ENCODE measurements at places on chromosomes 5 and 9.

GRCh38 chr9:25704800-25705199 lies 26.6 kb upstream of the TUSC1 start:
- no peak for DNase-seq

DNA sequence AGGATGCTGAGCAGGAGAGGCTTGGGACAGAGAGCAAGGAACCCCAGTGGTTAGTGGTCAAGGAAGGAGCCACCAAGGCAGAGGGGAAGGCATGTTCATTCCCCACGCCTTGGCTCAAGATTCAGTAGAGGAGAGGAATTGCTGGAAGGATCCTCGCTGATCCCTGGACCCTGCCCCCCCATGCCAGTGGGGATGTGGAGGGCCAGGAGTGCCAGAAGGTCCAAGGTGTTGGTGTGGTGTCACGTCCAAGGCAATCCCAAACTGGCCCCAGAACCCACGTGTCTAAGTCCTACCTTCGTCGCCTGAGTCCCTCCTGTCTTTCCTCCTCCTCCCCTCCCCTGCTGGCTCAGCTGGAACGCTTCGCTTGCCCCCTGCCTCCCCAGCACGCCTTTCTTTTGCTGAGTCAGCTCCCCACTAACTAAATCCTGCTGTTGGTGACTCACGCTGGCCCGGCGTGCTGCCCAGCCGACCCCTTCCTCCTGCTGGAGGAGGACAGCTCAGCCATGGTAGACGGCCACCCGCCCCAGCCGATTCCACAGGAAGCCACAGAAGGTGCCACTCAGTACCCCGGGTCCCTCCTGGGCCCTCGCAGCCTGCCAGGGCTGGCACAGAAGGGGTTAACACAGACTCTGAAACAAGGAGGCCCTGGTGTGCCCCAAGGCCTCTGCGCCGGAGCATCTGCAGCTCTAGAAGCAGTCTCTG lies 37.6 kb upstream of the ORM1 start:
- DNase-seq: peak; percentile 29

- no peak for DNase-seq
Measured at GRCh38 chr5:88470745-88471144, 202.1 kb upstream of the TMEM161B start.

DNA sequence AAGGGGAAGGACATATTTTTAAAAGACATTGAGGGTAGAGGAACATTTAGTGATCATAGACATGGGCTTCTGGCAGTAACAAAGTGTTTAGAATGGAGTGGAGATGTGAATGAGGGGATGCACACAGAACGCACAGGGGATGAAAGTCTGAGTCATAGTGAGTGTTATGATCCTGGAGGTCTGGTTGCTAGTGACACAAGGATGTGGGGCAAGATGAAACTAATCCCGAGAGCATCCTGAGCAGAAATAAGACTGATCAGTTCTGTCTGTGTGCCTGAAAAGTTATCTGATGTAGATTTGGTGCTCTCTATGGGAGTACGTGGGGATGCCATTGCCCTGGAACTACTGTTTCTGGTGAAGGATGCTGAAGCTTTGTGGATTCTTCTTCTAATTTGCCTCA lies 141.1 kb downstream of the CHSY3 start:
- no peak for DNase-seq

DNA sequence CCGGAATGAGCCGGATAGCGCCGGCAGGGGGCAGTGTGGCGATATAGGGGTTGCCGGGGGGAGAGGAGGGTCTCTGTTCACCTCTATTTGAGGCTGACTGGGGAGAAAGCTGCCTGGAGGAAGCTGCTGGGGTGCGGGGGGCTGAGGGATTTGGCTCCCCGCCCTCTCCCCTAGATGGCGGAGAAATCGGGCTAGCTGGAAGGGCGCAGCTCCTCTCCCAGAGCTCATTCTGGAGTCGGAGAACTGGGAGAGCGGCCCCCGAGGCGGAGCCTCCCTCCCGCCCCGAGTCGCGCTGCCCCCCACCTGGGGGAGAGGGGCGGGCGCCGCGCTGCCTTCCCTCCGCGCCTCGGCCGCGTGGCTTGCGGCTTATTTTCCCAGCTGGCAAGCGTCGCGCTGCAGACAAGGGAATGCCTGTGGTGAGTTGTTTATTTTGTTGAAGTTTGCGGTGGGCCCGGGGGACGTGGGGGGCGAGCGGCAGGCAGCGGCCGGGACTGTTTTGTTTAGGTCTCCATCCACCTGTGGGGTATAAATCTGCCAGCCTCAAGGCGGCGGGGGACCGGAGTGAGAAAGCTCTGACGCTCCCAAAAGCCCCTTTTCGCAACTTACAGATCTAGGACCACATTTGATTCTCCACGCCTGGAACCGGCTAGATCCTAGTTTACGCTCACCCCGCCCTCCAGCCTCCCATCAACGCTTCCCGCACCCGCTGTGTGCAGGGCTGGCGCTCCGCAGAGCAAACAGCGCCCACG lies 4.1 kb upstream of the RGMB start:
- no peak for DNase-seq

DNA sequence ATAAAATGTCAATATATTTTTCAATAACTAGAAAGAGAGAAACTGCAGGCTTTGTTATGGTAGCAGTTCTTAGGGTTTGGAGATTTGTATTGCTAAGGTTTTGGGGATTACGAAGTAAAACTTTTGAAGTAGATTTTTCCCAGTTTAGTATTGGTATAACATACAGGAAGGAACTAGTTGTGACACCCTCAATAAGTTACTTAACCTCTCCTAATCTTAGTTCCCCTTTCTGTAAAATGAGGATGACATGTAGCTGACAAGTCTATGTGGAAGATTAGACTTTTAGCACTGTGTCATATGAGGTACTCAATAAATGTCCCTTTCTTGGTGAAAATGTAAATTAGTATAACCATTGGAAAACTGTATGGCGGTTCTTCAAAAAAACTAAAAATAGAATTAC lies 73.4 kb upstream of the ATG10 start:
- no peak for DNase-seq

DNA sequence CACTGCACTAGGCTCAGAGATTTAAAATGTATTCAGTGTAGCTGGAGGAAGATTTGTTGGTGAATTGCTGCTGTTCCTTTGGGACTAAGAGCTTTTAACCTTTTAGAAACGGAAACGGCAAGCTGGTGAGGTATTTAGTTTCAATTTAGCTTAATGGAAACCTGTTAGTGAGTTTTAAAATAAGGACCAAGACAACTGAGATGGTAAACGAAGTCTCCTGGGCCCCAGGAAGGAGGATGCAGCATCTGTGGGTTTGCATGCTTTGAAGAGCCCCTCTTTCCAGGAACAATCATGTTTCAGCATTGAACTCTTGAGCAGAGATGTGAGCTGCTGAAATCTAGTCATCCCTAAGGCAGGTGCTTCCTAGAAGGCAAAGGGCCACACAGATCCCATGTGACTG lies 16.5 kb downstream of the DNAI1 start:
- no peak for DNase-seq

DNA sequence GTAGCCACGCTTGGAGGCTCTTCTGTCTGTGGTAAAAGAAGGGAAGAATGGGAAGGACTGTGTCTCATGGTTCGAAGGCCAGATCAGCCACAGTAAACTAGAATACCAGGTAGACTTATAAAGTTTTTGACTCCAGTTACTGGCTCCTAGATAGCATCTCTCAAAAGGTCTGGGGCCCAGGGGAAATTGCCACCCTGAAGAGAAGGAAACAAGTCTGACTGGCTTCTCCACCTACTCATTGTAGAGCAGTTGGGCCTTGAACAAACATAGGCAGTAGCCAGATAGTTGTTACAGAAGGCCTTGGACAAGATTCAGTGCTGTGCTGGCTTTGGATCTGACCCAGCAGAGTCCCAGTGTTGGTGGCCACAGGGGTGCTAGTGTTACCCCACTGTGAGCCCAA lies 890.4 kb downstream of the EFNA5 start:
- no peak for DNase-seq

GRCh38 chr5:5309645-5310044 lies 112.8 kb upstream of the ICE1 start:
- no peak for DNase-seq

GRCh38 chr9:122346478-122347347 lies 24.1 kb upstream of the PTGS1 start:
- DNase-seq: no peak

GRCh38 chr9:38278931-38279679 lies 113.4 kb upstream of the ALDH1B1 start:
- DNase-seq: no peak

DNA sequence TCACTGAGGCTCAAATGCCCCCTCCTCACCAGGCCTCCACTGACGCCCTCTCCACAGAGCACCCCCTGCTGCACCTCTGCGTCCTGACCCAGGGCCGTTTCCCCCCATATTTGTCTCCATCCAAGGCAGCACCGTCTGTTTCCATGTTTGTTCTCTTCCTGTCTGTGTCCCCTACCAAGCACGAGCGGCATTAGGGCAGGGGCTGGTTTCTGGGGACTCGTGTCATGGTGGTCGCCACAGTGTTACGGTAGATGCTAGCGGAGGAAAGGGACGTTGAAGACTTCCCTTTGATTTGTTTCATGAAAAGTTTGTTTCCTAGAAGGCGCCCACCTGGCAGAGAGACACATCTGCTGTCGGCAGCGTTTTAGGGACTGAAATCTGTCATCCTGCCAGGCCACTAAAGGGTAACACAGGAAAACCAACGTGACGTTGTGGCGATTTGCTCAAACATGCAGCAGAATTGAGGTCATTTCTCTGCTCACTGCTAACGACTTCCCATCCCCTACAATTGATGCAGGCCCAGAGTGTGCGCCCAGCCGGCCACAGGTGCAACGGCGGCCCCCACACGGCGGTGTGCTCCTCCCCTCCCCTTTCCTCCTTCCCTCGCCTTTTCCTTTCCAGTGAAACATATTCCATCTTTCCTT lies 79.3 kb upstream of the IRX4 start:
- no peak for DNase-seq

DNA sequence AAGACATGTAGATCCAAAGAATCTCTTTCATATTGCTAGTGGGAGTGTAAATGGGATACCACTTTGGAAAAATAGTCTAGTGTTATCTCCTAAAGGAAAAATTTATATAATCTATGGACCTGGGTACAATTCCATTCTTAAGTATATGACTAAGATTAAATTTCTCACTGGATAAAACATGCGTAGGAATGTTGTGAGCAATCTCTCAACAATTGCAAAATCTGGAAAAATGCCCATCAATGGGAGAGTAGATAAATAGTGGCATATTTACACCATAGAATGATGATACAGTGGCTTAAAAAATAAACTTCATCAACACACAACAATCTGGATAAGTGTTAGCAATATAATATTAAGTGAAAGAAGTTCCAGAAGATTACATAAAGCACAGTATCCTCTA lies 469.5 kb downstream of the MAN2A1 start:
- DNase-seq: no peak

DNA sequence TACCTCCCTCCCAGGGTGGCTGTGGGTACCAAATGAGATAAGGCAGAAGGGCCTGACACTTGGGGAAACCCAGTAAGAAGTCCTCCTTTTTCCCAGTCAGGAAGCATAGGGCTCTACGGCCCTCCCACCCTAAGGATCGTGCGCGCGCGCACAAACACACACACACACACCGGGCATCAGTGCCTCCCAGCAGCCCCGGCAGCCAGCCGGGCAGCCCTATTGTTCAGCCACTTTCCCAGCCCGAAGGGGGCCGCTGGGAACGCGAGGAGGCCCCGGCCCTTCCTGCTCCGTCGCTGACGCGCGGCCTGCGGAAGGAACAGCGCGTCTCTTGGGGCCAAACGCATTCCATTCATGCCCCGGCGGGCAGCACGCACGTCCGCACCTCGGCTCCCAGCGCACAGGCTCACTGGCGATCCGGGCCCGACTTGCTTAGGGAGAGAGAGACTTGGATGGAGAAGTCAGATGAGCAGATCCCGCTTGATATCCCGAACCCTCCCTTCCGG lies 22.6 kb downstream of the DUSP1 start:
- no peak for DNase-seq

GRCh38 chr9:2640570-2640969 lies 19.0 kb downstream of the VLDLR start:
- no peak for DNase-seq

DNA sequence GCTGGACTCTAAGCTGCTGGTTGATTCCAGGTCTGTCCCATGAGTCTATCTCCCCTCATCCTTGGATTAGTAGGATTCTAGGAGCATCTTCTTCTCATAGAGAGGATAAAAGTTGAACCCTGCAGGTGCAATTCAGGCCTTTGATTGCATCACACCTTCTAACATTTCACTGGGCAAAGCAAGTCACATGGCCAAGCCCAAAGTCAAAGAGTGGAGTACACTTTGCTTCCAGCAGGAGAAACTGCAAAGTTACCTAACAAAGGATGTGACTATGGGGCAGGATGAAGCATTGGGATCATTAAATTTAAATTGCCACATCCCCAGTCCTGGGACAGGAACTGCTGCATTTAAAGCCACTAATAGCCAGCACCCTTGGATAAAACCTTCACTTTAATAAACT lies 51.0 kb upstream of the EGFLAM start:
- DNase-seq: no peak

- DNase-seq: no peak
Measured at GRCh38 chr5:14077501-14077900, 65.6 kb upstream of the TRIO start.

- DNase-seq: no peak
Measured at GRCh38 chr9:89969156-89969675, 364.4 kb downstream of the GADD45G start.

- DNase-seq: no peak
Measured at GRCh38 chr5:139126711-139127111, 71.5 kb downstream of the SIL1 start.

GRCh38 chr5:94181895-94182294 lies 436.5 kb downstream of the KIAA0825 start:
- DNase-seq: no peak

DNA sequence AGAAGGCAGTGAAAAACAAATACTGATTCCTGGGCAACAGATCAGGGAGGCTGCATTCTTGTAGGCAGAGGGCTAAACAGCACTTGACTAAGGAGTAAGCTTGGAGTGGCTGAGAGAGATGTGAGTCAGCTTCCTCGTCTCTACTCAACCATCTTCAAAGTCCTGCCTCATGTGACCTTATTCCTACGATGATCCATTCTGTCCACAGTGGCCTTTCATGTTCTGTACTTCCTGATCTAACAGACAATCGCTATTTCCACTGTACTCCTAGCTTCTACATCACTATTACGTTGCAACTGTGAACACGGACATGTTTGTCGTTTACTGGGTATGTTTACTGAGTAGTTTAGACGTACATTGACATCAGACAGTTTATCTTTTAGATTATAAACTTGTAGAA lies 365.4 kb downstream of the ARL15 start:
- DNase-seq: no peak
